ENCODE measurements at places on chromosomes 3 and 15.

GRCh38 chr3:49699281-49699979, 10.1 kb downstream of the RNF123 start:
- DNase-seq = no peak

GRCh38 chr15:36544518-36545466, 34.6 kb upstream of the CDIN1 start:
- DNase-seq = no peak

DNA sequence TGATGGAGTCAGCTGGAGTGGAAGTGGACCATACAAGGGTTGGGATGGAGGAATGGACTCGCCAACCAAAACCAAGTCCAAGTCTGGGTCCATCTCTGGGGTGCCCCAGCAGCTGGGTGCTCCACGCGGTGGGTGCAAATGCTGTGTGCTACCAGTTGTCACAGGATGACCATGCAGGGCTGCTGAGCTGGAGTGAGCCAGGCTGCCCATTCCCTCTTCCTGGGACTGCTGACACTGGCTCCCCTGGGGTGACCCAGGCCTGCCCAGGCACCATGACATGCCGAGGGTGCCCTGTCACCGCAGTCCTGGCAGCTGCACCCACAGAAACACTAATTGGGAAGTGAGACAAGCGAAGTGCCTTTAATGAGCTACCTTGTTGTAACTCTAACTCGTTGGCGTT, 140.2 kb downstream of the TPRA1 start:
- no peak for DNase-seq

- no peak for DNase-seq
Observed at GRCh38 chr15:25799906-25800700, 63.0 kb downstream of the ATP10A start.

DNA sequence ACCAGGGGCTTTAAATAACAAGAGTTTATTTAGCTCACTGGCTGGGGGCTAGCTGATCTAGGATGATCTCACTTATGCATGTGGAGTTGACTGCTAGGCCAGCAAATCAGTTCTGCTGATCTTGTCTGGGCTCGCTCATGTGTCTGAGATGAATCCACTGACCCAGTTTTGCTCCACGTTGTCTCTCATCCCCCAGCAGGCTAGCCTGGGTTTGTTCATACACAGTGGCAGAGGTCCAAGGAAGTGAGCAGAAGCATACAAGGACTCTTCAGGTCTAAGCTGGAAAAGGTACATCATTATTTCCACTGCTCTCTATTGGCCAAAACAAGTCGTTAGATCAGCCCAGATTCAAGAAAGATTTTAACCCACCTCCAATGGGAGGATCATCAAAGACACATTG, 238.0 kb downstream of the PLCL2 start:
- DNase-seq = no peak

- DNase-seq = no peak
Observed at GRCh38 chr3:149547413-149547812, 72.9 kb downstream of the TM4SF4 start.

- no peak for DNase-seq
Observed at GRCh38 chr3:70273492-70273891, 38.9 kb downstream of the MDFIC2 start.

DNA sequence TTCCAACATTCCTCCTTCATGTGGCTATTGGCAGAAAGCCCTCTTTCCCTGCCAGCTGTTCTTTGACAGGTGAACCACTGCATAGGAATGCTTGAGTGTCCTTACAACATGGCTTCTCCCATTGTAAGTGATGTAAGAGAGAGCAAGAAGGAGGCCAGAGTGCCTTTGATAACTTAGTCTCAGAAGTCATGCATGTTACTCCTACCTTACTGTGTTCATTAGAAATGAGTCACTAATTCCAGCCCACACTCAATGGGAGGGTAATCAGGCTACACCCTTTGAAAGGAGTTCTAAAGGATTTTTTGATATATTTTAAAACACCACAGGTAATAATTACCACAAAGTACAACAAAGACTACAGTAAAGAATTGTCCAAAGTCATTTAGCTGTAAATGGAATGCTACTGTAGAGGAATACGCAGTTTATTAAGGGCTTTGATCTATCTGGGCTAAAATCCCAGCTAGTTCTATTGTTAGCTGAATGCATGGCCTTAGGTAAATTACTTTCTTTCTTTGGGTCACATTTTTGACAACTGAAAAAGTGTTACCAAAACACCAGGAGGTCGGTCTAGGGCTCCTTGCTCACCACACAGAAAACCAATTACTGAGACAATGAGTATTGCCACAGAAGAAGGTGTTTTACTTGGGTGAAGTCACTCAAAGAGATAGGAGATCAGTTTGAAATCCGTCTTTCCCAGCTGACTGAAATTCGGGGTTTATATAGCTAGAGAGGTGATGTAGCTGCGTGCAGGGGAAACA, 154.9 kb downstream of the GRM7 start:
- DNase-seq = no peak

- DNase-seq = no peak
Observed at GRCh38 chr15:99114511-99115299, 9.8 kb downstream of the SYNM start.

DNA sequence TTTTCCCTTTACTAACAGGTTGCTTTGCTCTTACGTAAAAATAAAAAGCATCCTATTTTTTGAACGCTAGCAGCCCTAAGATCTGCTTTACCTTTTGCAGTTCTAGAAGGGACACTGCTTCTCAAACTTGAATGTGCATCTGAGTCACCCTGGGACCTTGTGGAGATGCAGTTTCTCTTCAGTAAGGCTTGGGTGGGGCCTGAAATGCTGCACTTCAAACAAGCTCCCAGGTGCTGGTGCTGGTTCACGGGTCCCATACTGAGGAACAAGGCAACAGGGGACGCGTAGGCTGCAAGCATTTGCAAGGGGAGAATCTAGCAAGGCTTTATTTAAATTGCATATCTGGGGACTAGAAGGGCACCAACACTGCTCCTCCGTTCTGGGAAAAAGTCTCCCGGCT, 30.0 kb downstream of the MB21D2 start:
- DNase-seq = no peak

DNA sequence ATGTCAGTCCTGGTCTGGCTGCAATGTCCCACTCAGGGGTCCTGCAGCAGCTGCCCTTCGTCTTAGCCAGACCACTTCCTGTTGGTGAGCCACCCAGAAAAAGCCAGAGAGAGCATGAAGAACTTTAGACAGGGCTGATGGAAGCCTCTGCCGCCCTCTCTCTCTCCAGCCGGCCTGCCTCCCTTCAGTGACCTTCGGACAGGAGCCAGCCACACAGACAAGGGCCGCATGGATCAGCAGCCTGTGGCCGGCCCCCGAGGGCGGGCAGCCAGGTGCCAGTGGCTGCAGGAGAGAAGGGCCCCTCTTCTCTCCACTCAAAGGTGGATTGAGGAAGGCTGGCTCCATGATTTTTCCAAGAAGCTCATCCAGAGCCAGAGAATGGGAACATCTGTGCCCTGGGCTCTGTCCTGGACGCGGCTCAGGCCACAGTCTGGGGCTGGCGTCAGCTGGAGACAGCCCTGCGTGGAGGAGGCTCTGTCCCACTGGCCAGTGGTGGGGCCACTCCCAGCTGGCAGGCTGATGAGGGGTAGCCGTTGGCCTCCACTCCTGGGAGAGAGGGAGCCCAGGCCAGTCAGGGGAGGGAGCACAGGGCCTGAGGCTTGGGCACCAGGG, 42.9 kb downstream of the ISG20 start:
- no peak for DNase-seq

DNA sequence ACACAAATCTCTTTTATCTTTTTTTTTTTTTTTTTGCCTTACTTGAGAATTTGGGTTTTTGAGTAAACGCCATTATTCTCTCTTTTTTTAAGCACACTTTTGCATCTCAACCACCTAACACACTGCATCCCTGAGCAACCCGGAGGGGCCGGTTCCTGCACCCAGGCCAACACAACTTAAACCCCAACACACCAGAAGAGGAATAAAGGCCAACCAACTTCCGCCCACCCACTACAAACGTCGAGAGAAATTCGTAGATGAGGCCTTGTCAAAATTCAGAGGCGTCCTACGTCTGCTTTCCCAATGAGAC, 389 bp upstream of the CCNB2 start:
- no peak for DNase-seq

Data from stimulated activated CD8-positive, alpha-beta memory T cell treated with anti-CD3 and anti-CD28 coated beads, Interleukin-15, amount 100 ng/mL, for 24 hours (primary cell).